ENCODE measurements at places on chromosomes 2 and 18.

DNA sequence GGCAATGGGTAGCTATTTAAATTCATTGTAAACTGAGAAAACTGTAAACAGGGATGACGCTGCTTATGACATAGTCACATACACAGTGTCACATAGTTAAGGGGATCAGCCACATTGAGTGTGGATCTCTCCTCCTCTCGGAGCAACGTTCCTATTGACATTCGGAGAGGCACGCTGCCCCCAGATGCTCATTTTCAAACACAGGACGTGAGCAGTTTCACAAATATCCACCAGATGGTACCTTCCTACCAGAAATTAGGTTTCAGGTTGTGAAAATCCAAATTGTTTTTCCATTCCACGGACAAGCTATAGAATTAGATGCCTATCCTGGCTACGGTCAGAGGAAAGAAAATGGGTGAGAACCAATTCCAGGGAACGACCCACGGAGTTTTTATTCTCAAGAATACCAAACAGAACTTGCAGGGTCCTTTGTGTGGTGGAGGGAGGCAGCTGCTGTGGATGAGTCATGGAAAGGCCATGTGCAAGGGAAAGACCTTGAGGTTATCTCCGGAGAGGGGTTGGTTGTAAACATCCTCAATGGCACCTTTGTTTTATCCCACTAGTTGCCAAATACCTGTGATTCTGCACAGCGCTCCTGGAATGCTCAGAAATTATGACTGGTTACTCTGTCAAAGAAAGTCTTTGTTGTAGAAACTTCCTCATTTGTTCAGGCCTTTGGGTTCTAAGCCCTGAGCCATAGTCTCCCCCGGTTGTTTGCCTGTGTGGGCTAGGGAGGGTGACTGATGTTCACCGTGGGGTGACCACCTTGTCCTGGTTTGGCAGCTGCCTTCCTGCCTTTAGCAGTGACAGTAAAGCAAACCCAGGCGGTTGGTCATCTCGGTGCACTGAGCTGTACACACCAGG lies 88.0 kb downstream of the ACTR3 start:
- DNase-seq = no peak

DNA sequence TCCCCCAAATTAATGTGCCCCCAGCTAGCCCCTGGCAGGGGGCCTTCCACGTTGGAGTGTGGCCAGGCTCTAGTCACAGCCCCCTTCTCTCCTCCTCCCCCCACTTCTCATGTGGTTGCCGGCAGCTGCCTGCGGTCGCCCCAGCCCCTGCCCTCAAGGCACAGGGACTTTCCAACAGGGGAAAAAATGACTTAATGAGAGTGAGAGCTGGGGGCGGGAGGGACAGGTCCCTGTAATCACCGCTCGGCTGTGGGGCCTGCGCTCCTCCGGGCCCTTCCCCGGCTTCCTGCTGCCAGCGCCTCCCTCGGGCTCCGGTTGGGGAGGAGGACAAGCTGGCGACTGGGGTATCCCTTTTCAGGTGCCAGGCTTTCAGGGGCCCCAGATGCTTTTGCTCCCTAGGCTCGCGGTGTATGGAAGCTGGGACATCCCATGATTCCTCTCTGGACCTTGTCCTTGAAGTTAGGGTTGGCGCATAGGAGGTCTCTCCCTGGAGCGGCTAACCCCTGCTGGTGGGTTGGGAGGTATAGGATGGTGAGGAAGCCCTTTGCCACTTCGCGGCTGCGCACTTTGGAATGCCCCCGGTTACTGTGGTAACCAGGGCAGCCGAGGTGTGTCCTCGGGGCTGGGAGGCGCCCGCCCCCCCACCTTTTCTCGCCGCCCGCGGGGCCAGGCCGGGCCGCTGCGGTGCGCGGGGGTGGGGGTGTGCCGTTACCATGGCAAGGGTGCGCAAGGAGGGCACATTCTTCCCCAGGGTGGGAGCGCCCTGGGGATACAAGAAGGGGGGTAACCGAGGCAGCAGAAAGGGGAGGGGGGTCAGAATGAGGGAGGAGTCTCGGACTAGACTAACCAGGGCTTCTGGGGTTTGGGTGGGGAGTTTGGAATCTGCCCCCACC lies 16.1 kb downstream of the WNT10A start:
- peak; percentile 50 for DNase-seq

GRCh38 chr2:172488556-172488955 lies 61.2 kb downstream of the ITGA6 start:
- DNase-seq = no peak

DNA sequence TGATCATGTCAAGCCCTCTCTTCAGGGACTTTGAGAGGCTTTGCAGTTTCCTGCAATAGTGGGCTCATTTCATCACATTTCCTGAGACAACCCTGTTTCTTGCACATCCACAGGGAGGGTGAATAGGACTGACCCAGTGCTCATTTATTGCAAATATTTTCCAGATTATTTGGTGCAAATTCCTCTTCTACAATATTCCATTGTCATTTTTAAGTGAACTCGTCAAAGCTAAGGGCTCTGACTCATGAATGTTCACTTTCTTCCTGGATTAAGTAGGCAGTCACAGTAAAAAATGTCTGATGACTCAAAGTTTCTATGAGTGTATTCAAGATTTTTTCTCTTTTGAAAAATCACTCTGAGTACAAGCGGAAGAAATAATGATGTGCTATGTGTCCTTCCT lies 225.5 kb upstream of the GALNT5 start:
- DNase-seq = peak; percentile 69

GRCh38 chr2:235956281-235956970 lies 211.8 kb downstream of the GBX2 start:
- DNase-seq = no peak

- no peak for DNase-seq
These were observed 5.4 kb downstream of the POU3F3 start for GRCh38 chr2:104859291-104859765.

- no peak for DNase-seq
These were observed 86.9 kb downstream of the SLC25A12 start for GRCh38 chr2:171807119-171807518.

DNA sequence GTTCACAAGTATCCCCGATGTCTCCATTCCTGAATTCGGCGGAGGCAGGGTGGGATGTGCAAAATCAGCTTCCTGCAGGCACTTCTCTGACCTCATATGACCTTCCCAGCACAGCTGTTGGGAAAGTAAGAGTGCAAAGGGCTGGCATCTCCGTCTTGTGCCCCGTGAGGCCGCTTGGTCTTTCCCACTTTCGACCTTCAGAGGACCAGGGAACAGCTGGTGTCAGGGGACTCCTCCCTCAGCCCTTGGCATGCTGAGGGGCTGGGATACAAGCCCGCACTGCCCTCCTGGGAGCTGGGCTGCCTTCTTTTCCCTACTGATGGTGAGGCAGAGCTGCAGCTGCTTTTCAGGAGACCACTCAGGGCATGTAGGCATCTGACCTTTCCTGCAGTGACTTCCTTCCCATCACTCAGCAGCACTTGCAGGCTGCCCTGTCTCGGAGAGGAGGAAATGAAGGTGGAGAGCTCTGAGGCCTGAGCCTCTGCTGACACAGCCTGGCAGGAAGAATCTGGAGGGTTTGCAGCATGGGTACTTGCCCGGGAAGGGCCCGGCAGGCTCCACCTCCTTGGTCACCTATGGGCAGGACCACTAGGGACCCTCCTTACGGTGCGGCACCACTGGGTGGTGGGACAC lies 277.2 kb upstream of the HS6ST1 start:
- DNase-seq = no peak

DNA sequence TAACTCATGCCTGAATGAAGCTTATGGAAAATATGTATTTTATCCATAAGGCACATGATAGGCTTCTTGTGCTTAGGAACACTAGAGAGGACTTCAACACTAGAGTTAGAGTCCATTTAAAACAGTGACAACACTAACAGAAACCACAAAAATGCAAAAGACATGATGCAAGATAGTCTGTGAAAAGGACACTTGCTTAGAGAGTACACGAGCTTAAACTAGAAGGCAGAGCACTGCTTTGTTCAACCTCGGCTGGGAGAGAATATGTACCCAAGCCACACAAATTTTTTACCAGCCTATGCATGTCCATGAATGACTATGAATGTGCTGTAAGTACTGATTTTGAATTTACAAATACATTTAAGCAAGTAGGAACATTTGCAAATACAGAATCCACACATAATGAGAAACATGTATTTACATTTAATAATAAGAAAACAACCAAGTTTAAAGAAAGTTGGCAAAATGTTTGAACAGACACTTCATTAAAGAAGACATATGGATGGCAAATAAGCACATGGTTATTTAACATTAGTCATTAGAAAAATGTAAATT lies 130.6 kb downstream of the SPOPL start:
- no peak for DNase-seq

DNA sequence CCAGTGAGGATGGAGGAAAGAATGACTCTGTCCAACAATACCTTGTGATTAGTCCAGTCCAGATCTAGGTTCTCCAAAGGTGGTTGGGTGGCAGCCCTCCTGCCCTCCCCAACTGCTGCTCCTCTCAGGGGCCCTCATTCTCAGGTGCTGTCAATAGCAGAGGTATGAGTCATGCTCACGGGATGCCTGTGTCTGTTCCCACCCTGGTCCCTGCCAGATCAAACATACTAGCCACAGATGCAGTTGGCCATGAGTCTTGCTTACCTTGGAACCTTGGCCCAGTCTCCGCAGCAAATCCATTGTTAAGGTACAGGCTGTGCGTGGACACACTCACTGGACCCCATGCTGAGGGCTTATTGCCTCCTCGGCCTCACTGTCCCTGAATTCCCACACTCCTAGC lies 24.9 kb upstream of the RPIA start:
- no peak for DNase-seq

DNA sequence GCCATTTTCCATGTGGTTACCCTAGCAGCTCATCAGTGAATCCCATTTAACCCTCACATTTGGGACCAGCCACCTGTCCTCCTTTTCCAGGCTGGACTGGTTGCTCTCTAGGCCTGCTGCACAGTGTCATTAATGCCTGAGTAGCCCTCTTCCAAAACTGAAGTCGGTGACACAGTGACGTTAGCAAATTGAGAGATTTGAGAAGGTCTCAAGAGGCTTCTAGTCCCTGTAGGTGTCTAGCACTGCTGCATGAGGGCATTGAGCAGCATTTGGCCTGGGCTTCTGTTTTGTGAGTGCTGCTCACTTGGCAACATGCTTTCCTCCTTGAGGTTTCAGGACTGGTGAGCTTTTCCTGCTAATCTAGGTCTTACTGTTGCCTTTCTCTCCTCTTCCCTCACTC lies 36.7 kb downstream of the PKP4 start:
- no peak for DNase-seq

DNA sequence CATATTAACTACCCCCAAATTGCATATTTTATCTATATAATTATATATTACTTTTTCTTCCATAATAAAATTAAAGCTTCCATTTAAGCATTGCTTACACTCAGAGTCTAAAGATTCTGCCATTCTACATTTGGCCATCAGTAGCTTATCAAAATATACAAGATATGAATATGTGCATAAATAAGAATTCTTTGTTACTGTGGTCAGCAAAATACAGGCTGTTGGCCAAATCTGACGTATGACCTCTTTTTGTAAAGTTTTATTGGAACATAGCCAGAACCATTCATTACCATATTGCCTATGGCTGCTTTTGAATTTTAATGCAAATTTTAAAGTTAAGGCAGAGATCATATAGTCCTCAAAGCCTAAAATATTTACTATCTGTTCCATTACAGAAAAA lies 643.9 kb upstream of the VRK2 start:
- DNase-seq = no peak

- peak; percentile 26 for DNase-seq
These were observed 48.5 kb upstream of the PROKR1 start for GRCh38 chr2:68594674-68595492.

DNA sequence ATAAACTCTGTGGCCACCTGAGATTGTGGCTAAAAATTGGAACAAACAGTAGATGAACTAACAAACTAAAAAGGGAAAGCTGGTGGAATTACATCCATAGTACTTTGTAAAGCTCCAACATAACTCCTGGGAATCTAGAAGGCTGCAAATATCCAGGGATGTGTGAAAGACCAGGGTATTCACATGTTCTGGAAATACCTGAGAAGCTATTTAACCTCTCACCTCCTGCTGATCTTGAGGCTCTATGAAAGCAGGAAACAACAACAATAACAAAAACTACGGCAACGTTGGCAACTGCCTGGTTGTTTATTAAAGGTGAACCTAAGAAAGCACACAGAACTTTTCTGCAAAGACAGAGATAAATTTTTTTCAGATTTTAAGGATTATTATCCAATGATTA lies 171.3 kb downstream of the CCDC178 start:
- no peak for DNase-seq

DNA sequence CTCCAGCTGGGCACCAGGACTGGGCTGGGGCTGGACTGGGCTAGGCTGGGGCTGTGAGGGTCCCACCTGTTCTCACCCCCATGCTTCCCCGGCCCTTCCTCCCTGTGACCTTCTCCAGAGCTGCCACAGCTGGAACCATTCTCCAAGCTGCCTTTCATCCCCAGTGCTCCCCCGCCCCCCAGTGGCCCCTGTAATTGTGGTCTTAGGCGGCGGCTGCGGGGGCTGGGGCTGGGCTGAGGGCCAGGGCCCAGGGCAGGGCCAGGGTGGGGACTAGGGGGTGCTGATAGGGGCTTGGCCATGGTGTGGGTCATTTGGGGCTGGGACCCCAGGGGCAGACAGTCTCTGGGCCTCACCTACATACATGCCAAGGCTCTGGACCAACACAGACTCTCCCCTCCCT lies 2.8 kb upstream of the WNT10A start:
- DNase-seq = no peak

- DNase-seq = no peak
These were observed 8.8 kb upstream of the ADI1 start for GRCh38 chr2:3527886-3528785.

GRCh38 chr2:136081582-136082210 lies 36.3 kb downstream of the CXCR4 start:
- no peak for DNase-seq

- DNase-seq = peak; percentile 64
These were observed 18.6 kb upstream of the PEX13 start for GRCh38 chr2:60998628-60999545.

DNA sequence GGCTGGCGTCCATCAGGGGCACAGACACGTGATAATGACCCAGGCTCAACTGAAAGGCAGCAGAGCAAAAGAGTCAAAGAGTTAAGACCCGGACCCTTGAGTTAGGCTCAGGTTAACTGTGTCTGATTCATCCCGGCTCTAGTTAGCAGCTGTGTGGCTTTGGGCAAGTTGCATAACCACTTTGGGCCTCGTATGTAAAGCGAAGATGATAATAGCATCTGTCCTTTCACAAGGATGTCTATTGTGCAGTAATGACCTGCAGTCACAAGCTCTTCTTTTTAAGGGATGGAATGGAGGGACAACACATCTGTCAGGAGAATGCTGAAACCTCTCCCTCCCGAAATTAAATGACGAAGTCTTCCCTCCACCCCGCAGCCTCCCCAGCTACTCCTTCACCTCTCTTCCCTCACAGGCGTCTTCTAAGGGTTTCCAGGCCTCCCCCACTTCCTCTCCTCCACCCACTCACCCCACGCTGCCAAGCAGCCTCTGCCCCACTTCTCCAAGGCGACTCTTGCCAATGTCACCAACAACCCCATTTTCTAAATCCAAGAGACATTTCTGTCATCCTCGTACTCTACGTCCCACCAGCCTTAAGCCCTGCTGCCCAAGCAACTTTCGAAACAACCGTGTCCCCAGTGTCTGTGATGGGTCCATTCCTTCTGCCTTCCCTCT lies 135.1 kb upstream of the ID2 start:
- no peak for DNase-seq

GRCh38 chr2:26345283-26345544 lies 729 bp upstream of the SELENOI start:
- no peak for DNase-seq

GRCh38 chr18:6810191-6810590 lies 80.7 kb downstream of the ARHGAP28 start:
- DNase-seq = no peak
